ENCODE measurements at places on chromosomes 3 and 15.

DNA sequence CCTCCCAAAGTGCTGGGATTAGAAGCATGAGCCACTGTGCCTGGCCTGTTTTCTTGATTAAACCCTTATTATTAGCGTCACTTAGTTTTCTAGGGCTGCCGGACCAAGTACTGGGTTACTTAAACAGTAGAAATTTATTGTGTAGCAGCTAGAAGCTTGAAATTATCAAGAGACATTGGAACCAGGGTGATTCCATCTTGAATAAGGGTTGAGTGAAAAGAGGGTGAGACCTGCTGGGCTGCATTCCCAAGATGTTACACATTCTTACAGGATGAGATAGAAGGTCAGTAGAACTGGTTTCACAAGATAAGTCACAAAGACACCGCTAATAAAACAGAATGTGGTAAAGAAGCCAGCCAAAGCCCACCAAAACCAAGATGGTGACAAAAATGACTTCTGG is 18.6 kb upstream of the FSTL1 start:
- DNase-seq = no peak
- H3K27me3 ChIP-seq = no peaks in the 10 kb centered on the region
- H3K4me3 ChIP-seq = no peak overlapping the region

DNA sequence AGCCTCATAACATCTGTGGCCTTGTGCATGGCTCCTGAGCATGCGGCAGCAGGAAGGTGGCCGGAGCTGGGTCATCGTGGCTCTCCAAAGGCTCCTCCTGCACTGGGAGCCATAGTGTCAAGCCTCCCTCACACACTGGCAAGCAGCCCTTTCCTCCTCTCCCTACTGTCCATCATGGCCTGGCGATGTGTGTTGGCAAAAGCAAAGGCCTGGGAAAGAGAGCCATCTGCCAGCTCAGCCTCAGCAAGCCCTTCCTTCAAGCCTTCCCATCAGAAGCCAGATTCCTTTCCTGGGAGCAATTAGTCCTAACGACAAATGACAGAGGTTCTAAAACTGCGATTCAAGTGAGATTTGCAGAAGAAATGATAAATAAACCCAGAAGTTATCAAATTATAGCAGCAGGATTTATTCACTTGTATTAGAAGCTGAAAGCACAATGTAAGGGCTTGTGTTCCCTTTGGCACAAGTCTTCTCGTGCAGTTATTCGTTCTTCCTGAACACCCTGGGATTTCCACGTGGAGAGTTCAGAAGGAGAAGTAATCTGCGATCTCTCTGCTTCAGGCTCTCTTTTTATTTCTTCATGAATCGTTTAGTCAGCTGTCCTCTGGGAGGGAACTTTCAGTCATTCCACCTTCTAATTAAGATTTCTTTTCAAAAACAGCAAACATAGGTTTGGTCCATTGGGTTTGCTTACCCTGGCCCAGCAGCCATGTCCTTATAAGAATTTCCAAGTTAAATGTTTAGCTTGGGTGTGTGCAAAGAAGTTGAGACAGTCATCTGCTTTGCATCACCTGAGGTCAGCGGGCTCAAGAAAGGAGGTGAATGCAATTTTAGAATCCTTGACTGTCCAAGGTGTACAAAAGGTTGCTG is 110.3 kb upstream of the TMC3 start:
- H3K4me3 ChIP-seq = no peak overlapping the region
- no peaks in the 10 kb centered on the region for H3K36me3 ChIP-seq
- DNase-seq = no peak
- H3K4me1 ChIP-seq = no peaks in the 10 kb centered on the region

DNA sequence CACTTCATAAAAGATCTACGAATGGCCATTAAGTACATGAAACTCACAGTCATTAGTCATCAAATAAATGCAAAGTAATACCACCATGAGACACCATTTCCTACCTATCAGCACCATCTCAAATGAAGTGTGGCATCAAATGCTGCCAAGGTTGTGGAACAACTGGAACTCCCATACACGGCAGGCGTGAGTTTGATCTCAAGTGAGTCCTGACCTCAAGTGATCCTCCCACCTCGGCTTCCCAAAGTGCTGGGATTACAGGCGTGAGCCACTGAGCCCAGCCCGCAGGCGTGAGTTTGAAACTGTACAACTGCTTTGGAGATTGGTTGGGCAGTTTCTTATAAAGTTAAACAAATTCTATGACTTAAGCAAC is 28.8 kb upstream of the HDAC11 start:
- no peaks in the 10 kb centered on the region for H3K27me3 ChIP-seq
- H3K27ac ChIP-seq = peak overlapping the region; percentile 7
- H3K4me3 ChIP-seq = peak overlapping the region; percentile 39
- peaks cover 2% of the 10 kb centered on the region for H3K4me1 ChIP-seq
- no peak for DNase-seq
- no peaks in the 10 kb centered on the region for H3K36me3 ChIP-seq

DNA sequence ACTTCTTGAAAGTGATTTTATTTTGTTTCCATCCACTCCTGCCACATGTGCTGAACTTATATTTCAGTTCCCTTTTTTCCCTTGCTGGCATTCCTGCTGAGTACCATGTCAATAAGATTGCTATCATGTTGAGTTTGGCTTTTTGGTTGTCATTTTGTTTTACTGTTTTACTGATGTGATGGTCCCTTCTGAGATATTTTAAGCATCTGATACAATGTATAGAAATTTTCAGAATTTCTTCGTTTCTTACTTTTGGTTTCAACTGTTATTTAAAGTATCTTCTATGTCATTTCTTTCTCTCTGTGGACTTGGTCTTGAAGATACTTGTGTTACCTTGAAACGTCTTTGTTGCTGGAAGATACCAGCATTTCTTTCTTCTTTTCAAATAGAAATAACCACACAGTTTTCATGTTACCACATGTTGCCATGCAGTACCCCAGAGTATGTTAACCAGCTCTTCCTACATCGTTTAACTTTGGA is 14.1 kb downstream of the SIDT1 start:
- H3K36me3 ChIP-seq = no peaks in the 10 kb centered on the region
- no peak for DNase-seq
- H3K4me1 ChIP-seq = no peaks in the 10 kb centered on the region
- no peak overlapping the region for H3K27ac ChIP-seq

GRCh38 chr3:140724856-140725812 is 47.3 kb downstream of the TRIM42 start:
- no peak for DNase-seq
- no peaks in the 10 kb centered on the region for H3K4me1 ChIP-seq
- no peaks in the 10 kb centered on the region for H3K27me3 ChIP-seq
- no peak overlapping the region for H3K27ac ChIP-seq
- H3K36me3 ChIP-seq = no peaks in the 10 kb centered on the region
- no peak overlapping the region for H3K4me3 ChIP-seq

GRCh38 chr3:135871311-135871710 is 94.2 kb upstream of the PPP2R3A start:
- no peaks in the 10 kb centered on the region for H3K27me3 ChIP-seq
- H3K4me3 ChIP-seq = no peak overlapping the region
- H3K4me1 ChIP-seq = no peaks in the 10 kb centered on the region
- no peaks in the 10 kb centered on the region for H3K36me3 ChIP-seq
- H3K27ac ChIP-seq = no peak overlapping the region
